CD4-positive, alpha-beta T cell treated with Interleukin-15 for 4 hours (primary cell): ENCODE measurements at places on chromosomes 4 and X.

GRCh38 chr4:2733844-2734574 lies 22.1 kb downstream of the TNIP2 start:
- DNase-seq: no peak

- no peak for DNase-seq
Measured at GRCh38 chr4:94976371-94977011, 218.7 kb downstream of the BMPR1B start.

DNA sequence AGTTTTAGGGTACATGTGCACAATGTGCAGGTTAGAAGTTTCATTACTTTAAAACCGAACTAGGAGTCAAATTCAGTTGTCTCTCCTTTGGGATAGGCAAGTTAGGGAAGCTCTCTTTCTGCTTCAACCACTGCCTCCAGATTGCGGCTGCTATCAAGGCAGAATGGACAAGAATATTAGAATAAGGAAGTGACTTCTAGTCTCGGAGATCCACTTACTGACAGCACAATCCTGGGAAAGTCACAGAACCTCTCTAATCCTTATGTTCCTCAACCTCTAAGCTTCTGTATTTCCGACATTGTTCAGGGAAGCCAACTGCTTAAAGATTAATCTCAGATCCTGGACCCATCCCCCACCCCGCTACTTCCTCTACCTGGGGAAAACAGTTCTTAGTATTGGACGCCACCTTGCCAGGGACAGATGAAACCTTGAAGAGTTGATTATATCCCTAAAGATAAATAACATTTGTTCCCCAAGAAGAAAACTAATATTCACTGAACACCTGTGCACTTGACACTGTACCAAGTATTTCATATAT lies 2.1 kb downstream of the NUP62CL start:
- DNase-seq: no peak

GRCh38 chr4:181998398-181999295 lies 244.6 kb upstream of the TENM3 start:
- no peak for DNase-seq

GRCh38 chr4:52968691-52969090 lies 106.6 kb downstream of the RASL11B start:
- no peak for DNase-seq

DNA sequence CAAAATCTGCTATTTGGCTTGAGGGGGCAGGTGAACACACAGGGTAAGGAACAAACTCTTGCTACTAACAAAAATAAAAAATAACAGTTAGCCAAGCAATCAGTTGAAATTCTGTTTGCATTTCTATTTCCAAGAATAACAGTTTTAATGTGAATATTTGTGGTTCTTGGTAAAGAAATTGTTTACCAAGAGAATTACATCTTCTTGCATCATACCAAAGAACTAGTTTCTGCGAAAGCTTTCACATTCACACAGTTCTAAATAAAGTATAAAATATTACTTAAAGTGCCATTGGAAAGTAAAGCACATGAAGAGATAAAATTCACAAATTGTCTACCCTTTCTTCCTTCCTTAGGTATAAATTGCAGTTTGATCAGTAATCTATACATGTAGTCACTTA lies 54.4 kb downstream of the KLHL4 start:
- DNase-seq: no peak

- DNase-seq: no peak
Measured at GRCh38 chr4:84110040-84110439, 389.1 kb downstream of the NKX6-1 start.

DNA sequence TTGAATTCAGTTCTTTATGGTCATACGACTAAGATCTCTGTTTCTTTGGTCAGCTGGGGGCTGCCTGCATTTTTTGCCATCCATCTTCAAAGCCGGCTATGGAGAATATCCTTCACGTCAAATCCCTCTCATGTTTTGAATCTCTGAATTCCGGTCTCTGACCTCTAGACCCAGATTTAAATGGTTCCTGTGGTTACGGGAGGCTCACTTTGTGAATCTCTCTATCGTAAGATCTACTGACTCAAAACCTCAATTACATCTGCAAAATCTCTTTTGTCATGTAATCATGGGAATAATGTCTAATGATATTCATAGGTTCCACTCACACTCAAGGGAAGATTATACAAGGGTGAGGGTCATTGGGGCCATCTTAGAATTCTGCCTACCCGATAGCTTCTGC lies 5.7 kb upstream of the MPC1L start:
- no peak for DNase-seq

DNA sequence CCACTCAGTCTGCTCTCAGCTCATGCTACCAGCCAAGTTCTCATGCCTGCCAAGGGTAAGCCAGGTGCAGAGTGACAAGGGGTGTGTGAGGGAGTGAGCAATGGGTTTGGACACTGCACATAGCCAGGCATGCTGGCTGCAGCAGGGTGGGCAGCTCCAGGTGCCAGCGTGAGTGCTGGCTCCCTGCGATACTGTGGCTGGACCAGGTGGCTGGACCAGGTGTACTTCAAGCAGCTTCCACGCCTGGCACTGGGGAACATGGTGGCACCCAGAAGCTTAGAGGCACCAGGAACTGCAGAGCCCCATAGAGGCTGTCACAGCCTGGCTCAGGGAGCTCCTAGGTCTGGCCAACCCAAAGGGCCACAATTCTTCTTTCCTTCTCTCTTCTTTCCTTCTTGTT lies 234.9 kb upstream of the GIMD1 start:
- DNase-seq: no peak

GRCh38 chrX:17643528-17643927 lies 93.8 kb upstream of the SCML1 start:
- no peak for DNase-seq

DNA sequence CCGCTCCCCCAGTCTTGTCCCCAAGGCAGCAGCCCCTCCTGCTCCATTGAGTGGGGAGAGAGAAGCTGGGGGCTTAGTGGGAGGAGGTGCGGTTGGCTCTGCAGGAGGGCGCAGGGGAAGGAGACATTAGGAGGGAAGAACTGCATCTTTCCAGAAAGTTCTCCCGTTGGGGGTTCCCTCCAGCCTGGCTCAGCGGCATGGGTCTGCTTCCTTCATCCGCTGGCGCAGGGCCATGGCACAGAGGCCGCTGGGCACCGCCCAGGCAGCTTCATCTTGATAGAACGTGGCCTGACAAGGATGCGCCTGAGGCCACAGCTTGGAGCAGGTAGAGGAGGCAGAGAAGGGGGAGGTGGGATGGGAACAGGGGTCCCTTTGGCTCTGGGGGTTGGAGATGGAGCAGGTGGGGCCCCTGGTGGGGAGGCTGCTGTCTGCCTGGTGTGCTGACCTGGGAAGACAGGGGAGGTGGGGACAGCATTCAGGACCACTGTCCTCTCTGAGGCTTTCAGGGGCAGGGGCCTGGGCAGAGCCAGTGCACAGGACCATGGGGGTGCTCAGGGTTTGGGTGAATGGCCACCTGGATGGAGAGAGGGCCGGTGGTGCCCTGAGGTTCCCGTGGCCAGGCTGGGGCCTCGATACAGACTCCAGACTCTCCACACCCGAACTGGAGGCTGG lies 12.1 kb downstream of the DOK7 start:
- no peak for DNase-seq

DNA sequence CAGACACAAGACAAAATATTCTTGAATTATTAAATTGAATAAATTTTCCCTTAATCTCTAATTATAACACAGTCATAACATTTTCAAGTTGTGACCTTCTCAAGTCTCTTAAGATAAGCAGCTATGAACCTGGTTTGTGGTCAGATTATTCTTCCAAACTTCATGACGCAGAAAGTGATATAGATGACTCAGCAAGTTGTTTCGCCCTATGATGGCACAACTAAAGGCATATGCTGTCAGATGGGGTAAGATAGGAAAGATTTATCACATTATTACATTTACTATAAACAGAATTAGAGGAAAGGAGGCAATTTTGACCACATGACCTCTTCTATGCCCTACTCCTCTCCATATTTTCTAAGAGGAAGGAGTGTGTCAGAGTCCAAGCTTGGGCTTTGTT lies 4.6 kb upstream of the DCAF12L2 start:
- DNase-seq: no peak

DNA sequence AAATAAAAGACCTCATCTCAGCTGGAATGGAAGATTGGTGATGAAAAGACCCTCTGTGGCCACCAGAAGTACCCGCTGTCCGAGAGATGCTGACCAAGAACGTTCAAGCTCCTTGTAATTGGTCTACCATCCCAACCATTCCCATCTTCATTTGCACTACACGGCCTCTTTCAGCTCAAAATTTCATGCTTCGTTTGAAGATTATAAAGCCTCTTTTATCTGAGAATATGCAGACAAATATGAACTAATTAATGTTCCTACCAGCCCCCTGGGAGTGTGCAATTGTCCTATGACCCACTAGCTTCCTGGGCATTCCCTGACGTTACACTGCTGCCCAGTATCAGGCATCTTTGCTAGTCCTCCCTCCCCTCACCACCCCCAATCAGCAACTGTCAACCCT lies 583.7 kb downstream of the MID1IP1 start:
- no peak for DNase-seq

GRCh38 chrX:70171624-70172023 lies 5.7 kb upstream of the DGAT2L6 start:
- no peak for DNase-seq

- DNase-seq: no peak
Measured at GRCh38 chr4:27148211-27148895, 287.7 kb downstream of the STIM2 start.

- no peak for DNase-seq
Measured at GRCh38 chr4:87166296-87166854, 54.0 kb downstream of the KLHL8 start.

- no peak for DNase-seq
Measured at GRCh38 chr4:174012886-174013259, 270.6 kb downstream of the FBXO8 start.

- no peak for DNase-seq
Measured at GRCh38 chr4:30172416-30172815, 547.8 kb upstream of the PCDH7 start.

DNA sequence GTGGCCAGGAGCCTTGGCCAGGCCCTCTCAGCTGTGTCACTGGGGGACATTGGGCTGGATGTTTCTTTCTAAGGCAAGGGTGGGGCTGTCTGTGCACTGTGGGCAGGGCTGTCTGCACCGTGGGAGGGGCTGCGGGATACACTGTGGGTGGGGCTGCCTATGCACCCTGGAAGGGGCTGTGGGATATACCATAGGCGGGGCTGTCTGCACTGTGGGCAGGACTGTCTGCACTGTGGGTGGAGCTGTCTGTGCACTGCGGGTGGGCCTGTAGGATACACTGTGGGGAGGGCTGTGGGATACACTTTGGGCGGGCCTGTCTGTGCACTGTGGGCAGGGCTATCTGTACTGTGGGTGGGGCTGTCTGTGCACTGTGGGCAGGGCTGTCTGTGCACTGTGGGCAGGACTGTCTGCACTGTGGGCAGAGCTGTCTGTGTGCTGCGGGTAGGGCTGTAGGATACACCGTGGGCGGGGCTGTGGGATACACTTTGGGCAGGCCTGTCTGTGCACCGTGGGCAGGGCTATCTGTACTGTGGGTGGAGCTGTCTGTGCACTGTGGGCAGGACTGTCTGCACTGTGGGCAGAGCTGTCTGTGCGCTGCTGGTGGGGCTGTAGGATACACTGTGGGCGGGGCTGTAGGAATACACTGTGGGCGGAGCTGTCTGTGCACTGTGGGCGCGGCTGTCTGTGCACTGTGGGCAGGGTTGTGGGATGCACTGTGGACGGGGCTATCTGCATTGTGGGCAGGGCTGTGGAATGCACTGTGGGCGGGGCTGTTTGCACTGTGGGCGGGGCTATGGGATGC lies 31.1 kb downstream of the ACOX3 start:
- peak; percentile 79 for DNase-seq

DNA sequence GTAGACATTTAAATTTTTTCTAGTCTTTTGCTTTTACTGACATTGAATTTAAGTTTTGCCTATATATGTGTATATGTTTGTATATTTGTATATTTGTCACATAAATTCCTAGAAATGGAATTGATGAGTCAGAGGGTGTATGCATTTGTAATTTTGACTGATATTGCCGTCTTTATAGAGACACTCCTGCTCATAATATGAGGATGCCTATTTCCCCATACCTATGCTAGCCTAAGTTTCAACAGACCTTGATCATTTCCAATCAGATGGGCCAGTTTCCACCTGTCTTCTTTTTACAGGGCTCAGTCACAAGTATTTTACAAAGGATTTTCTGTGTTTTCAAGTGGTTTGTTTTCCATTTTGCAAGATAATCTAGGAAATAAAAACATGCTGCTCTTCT lies 10.8 kb downstream of the PDLIM5 start:
- DNase-seq: no peak

DNA sequence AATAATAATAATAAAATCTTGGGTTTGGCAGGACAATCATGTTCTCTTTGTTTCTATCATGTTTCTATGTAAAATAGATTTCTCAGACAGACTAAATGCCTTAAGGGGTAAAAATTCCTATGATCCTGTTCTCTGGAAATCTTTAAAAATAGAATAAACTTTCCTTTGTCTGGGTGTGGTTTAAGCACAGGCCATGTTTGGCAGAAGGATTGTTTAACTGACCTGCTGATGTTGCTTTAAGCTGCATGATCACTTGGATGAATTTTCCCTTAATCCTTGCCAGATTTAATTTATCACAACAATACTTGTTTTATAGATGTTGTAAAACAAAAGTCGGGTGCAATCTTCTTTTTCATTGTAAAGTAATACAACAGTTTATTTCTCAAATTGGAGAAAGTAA lies 341.7 kb upstream of the FAT1 start:
- no peak for DNase-seq

DNA sequence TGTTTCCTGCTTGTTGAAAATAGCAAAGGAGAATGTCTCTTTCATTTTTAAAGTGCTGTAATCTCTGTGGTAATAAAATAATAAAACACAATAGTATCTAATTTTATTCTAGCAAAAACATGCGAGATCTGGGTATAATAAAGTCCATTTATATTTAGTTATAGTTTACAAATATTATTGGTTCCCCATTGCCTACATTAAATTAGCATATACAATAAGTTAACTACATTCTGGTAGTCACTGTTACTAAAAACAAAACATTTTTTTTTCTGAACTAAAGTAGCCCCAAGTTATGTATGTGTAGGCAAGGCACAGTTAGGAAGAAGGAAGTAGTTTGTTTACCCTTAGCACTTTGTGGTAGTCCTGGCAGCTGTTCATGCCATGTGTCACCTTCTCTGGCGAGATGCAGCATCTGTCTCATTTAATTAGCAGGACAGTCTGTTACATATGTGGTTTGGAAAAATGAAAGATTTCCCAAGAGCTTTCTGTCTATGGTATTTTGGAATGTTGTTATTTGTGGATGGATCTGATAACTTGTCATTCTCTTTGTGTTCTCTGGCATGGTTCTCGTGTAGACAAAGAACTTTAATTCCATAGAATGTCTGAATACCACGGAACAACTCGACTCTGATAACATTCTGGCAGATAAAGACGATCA lies 231.3 kb upstream of the PITX2 start:
- no peak for DNase-seq

GRCh38 chrX:120213438-120214265 lies 37.0 kb upstream of the ZBTB33 start:
- DNase-seq: peak; percentile 50

DNA sequence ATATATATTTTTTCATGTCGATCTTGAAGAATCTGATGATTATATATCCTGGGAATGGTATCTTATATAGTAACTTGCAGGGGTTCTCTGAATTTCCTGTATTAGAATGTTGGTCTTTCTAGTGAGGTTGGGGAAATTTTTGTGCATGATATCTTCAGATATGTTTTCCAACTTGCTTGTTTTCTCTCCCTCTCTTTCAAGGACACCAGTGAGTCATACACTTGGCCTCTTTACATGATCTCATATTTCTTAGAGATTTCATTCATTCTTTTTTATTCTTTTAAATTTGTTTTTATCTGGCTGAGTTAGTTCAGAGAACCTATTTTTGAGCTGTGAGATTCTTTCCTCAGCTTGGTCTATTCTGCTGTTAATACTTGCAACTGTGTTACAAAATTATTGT lies 27.2 kb upstream of the C4orf17 start:
- no peak for DNase-seq
